ENCODE measurements at places on chromosomes 7 and 10.

DNA sequence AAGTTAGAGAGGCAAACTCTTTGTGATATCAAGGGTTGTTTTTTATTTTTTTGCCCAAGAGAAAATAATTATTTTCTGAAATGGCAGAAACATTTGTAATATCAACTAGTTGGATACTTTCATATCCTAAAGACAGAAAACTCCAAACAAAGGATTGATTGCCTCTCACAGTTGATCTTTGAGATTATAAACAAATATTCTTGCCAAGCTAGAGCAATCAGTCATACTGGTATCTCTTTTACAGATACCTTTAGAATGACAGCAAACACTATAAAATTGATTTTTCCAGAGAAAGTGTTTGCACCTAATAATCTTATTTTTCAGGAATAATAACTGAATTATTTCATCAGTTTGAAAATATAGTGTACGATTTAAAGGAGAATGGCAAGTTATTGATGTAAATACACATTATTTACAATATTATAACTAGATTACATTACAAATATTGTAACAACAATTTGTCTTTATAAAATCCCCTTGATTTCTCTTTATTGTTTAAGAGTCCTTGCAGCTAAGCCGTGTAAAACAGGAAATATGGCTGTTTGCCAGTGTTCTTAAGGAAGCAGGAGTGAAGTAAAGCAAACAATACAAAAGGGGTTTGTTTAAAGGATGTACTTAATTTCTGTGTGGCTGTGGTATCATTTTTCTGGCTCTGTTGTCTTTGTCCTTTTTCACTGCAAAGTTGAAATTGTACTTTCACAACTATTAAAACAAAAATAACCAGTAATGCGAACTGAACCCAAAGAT is 58.4 kb downstream of the MAPK8 start:
- no peak for DNase-seq

DNA sequence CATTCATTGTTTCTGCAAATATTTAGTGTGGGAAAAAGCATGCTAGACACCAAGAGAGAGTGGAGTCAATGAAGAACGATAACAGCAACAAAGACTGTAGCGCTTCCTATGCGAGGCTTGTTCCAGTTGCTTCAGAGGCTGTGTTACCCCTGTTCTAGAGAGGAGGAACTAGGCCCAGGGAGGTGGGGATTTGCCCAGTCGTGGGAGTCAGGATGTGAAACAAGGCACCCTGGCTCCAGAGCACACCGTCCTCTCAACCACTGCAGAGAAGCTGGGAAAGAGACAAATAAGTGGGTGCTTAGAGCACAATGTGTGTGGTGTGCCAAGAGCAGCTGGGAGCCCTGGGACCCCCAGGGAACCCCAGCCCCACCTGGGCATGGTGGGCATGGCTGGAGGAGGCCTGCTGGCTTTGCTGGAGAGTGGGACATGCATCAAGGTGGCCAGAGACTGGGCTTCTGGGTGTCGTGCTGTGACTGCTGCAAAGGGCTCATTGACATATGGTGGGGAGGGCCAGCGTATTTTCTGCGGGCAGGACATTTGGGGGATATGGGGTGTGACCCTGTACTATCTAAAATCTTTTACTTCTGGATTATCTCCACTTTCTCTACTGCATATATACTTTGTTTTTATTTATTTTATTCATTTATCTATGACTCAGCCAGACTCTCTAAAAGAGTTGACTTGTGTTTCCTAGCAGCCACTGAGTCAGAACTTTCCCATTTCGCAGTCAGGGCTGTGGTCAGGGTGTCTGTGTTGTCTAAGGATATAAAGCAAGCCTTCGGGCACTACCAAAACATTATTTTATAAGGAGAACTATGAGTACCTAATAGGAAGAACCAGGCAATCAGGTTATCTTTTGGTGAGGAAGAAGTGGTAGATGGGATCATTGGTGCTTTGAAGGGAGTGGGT is 95.4 kb downstream of the TCF7L2 start:
- no peak for DNase-seq

DNA sequence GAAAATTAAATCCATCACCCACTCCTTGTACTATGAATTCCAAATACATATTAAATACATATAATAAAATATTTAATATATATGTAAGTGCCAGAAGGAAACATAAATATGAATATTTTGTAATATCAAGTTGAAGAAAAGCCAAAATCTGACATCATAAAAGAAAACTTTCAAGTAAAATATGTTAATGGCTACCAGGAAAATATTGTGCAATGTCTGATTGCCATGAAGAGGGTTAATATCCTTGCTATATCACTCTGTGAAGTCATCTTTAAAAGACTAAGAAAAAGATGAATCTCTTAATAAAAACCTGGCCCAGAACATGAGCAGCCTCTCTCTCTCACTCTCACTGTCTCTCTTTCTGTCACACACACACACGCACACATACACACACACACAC is 130.2 kb downstream of the EGFR start:
- no peak for DNase-seq

- DNase-seq: no peak
These were observed 91.2 kb upstream of the PITRM1 start for GRCh38 chr10:3263747-3264146.

GRCh38 chr7:121116396-121116795 is 127.9 kb downstream of the CPED1 start:
- DNase-seq: no peak

DNA sequence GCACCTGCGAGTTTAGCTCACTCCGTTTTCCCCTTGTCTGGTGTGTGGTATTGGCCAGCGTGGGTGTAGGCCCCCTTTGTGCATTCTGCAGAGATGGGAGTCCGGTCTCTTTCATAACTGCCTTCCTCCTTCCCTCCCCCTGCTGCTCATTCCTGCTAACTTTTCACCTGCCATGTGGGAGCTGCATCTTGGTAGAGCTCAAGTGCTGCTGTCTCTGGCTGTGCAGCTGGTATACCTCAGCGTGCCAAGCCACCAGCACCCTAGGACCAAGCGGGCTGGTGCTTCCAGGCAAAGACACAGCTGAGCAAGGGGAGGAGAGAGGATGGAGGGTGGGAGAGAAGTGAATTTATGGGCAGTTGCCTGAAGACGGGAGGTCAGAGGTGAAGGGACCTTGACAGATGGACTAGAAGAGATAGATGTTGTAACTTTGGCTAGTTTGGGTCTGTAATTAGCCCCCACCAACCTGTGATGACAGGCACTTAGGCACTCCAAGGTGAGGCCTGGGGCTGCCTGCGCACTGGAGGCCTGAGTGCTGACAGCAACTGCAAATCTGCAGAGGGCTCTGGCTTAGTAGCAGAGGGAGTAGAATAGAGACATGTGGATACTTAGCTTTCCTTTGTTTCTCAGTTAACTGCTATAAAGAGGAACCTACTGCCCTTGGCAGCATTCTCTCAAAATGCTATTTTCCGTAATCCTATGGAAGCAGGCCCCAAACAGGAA is 148.8 kb upstream of the AGK start:
- DNase-seq: no peak

DNA sequence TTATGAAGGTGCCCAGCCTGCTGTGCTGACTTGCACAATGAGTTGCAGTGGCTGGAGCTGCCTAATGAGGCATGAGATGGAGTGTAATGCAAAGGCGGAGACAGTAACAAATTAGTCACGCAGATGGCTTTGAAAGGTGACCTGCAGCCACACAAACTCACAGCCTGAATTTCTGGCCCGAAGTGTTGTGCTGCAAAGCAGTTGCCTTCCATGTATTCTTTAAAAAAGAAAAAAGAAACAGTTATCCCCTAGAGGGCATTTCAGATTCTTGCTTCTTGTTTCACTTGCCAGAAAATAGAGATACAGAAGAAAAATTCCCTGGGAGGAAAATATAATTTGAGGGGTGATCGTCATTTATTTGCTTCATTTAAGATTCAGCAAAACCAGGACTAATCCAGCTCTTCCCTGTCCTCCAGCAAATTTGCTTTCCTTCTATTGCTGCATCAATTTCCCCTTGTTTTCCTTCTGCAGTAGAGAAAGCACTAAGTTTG is 239.9 kb downstream of the ADRA2A start:
- no peak for DNase-seq

- no peak for DNase-seq
These were observed 22.9 kb upstream of the DMTF1 start for GRCh38 chr7:87129332-87129731.

- DNase-seq: no peak
These were observed 3.5 kb upstream of the GHITM start for GRCh38 chr10:84135836-84136235.

DNA sequence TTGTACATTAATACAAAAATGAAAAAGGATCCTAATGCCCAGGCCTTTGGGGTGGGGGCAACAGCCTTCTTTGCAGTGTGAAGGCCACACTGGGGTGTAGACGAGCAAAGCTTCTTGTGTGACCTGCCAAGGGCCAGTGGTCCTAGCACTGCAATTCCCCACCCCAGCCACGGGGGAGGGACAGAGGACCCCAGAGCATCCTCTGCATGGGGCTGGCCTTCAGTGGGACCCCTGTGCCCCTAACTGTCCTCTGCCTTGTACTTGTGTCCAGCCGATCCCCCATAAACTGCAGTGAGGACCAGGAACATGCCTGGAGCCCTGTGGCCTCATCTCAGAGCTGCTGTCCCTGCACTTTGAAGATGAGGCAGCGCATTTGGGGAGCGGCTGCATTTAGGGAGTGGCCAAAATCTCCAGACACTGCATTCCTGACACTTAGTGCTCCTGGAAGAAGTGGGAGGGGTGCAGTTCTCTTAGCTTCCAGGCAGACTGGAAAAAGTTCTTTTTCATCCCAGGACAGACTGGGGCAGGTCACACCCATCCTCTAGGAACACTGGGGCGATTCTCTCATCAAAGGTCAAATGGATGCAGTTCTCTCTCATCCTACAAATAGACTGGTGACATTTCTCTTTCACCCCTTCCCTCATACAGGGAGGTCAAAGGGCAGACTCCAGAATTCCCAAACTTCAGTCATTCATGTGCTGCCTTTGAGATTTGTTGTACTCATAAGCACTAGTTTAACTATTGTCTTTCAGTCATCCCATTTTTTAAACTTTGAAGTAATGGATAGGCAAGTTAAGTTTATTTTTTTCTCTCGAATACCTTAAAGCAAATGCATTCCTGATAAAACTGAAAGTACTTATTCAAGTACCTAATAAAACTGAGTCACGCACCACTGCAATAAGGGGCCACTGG is 922 bp upstream of the MYO1G start:
- DNase-seq: no peak

DNA sequence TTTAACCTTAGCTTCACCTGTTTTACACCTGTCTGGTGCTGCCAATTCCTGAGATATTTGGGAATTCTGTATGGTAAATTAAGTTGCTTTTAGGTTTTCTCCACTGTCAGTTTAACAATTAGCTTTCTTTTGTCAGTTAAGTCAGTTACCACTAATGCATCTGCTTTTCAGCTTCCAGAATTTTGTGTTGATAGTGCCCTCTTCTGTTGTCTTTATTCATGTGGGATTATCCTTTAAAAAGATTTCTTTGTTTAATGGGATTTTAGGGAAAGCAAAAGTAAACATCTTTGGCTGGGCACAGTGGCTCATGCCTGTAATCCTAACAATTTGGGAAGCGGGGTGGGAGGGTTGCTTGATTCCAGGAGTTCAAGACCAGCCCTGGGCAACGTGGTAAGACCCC is 8.1 kb downstream of the TFAM start:
- no peak for DNase-seq

DNA sequence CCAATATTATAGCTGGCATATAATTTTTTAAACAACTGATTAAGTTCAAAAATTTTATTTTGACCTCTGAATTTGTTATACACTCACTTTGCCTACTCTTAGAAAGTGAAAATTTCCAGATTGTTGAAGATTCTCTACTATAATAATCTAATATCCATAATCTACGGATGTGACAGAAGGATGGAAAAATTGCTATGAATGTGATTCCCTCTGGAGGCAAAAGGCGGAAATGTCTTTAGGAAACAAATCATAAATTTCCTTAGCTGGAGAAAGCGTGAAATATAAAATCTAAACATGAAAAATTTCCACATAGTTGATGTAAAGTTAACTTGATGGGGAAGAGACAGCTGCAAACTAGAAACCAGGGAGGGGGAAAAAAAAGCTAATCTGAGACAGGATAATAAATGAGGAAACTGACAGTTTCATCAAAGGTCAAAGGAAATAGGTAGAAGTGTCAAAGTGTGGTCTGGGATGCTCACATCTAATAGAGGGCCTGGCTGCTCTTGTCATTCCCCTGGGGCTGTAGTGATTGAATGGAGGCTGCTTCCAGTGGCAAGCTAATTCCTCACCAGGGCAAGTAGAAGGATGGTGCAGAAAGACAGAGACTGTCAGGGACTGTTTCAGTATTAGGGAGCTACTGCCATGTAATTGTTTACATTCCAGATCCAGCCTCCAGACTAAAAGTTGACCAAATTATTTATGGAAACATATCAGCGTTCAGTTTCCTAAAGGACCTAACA is 264.5 kb downstream of the SDHAF3 start:
- DNase-seq: no peak

- DNase-seq: no peak
These were observed 42.9 kb upstream of the TOMM7 start for GRCh38 chr7:22865602-22865960.

- no peak for DNase-seq
These were observed 38.8 kb downstream of the FGFR2 start for GRCh38 chr10:121559326-121560026.

DNA sequence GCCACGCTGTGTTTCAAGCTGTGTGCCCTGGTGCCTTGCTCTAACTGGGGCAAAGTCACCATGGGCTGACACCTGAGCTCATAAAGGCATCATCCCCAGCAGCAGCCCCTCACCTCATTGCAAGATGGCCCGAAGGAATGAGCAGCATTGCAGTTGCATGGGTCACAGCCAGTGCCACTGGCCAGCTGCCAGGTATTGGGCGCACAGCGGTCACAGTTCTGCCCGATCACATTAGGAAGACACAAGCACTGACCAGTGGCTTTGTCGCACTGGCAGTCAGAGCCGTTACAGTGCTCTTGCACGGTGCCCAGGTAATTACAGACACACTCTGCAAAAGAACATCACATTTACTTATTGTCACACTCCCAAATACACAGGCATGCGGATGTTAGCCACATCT is 51.1 kb downstream of the LAMB1 start:
- no peak for DNase-seq

DNA sequence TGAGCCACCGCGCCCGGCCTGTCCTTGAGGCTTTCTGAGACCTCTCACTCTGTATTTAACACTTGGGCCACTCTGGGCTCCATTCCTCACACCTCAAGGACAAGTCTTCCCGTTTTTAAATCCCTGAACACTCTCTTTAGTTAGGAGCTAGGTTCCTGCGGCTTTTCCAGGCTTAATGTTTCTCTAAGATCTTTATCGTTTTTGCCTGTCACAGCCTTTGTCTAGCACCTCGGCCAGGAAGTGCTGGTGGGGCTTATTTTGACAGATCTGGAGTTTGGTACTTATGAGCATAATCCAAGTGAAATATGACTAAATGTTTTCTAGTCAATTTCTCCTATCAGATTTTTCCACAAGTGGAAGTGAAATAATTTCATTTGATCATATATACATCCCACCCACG is 186.6 kb downstream of the DPY19L1 start:
- no peak for DNase-seq

Measured in stimulated activated CD8-positive, alpha-beta memory T cell treated with anti-CD3 and anti-CD28 coated beads, Interleukin-15, amount 100 ng/mL, for 24 hours (primary cell).